ENCODE measurements at places on chromosomes 1 and 21.
A peak's percentile ranks its signal among the peaks of the same experiment; 100 is the strongest.

- peak; percentile 71 for DNase-seq
Measured at GRCh38 chr1:41560496-41560895, 76.0 kb upstream of the EDN2 start.

GRCh38 chr1:243513726-243514491 is 258.1 kb downstream of the SDCCAG8 start:
- DNase-seq, result no peak

DNA sequence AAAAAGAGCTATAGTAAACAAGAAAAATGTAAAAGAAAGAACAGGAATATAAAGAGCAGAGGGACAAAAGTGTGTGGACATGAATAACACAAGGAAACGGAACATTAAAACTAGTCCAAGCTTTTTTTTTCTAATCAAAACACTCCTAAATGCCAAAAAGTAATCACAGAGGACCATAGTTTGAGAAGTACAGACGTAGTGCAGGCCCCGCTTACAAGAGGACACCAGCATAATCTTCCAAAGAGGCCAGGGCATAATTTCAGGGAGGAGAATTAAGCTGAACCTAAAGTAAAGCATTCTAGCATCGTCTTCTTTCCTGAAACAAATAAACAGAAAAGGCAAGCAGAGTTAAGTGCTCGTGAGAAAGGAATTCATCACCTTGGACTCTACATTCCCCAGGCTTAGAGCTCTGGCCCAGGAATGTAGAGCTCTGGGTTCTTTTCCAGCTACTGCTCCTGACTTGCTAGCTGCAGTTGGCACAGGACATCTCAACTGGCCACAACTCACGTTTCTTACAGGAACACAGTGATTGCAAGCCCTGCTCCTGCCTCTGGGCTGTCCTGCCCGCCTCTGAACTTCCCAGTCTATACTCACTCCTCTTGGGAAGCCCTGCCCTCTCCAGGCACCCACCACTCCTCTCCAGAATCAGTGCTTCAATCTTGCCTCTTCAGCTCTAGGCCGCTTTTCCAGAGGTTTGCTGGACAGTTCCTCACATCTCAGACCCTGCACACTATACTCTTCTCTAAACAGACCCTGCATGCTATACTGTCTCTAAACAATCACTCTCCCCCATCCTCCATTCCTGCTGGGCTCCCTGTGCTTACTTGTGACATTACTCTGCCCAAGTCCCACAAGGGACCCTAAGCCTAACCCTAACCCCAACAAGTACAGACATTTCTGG is 9.8 kb downstream of the RGS8 start:
- no peak for DNase-seq

DNA sequence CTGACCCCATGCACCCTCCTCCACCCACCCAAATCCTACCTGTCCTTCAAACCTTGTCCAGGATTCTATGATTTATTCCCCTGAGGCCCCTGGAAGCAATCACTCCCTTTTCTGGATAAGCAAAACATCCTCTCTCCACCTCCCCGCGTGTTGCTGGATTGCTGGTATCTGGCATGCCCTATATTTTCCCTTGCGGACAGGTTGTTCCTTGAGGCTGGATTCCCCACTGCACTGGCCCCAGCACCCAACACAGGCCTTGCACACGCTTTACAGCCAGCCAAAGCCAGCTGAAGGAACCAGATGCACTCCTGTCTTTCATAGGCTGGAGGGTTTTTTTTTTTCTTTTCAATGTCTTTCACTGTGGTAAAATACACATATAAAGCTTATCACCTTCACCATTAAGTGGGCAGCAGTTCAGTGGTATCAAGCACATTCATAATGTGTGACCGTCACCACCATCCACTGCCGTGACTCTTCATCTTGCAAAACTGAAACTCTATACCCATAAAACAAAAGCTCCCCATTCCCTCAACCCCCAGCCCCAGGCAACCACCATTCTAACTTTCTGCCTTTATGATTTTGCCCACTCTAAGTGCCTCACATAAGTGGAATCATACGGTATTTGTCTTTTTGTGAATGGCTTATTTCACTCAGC is 50.9 kb downstream of the TOR1AIP2 start:
- DNase-seq, result no peak

GRCh38 chr1:1758692-1759455 is 19.4 kb downstream of the NADK start:
- DNase-seq, result no peak

- DNase-seq, result no peak
Measured at GRCh38 chr1:246573491-246573890, 7.2 kb downstream of the CNST start.

- DNase-seq, result peak; percentile 57
Measured at GRCh38 chr1:54398963-54399528, 7.1 kb downstream of the SSBP3 start.

DNA sequence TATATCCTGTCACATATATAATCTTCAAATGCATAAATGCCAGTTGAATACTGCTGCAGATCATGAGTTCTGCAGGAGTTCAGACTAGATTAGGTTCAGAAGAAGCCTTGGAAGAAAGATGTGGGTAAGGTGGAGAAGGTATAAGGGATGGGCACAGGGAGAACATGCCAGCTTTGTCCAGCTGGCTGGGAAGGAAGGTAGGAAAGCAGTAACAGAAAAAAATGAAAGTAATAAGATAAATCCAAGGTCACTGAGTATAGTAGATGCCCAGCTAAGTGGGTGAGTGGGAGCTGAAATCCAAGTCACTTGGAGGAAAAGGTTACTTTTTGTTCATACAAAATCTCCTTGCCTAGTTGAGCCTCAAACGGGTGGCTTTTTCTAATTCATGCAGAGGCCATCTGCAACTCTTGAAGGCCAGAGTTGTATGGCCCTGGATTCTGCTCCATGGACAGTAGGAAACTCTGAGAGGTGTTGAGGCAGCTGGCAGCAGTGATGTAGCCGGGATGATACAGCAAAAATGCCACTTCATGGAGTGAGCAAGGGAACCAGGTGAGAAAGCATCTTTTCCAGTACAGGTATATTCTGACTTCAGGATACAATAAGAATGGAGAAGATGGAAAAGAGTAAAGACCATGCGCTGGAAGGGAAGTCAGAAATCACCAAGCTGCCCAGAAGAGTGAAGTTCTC is 3.4 kb downstream of the RCSD1 start:
- no peak for DNase-seq

DNA sequence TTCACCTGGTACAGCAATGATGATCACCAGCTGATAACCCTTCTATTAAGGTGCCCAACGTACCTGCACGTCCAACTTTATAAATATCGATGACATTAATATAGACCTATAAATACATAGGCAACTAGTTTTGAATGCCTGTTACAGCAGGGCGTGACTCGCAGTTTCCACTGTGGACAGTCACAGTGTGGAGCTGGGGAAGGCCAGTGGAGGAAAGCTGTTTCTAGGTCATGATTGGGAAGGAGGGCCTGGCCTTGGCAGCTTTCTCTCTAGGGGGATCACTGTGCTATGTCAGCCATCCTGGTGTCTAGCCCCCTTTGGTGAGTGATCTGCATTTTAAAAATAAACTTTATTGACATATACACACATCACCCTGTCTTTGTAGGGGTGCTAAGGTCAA is 4.4 kb upstream of the PRDM15 start:
- peak; percentile 56 for DNase-seq

GRCh38 chr1:36285443-36286101 is 20.6 kb upstream of the SH3D21 start:
- DNase-seq, result no peak

GRCh38 chr1:19809044-19809750 is 5.9 kb downstream of the RNF186 start:
- DNase-seq, result peak; percentile 34

- no peak for DNase-seq
Measured at GRCh38 chr1:161678500-161678899, 15.6 kb downstream of the FCGR2B start.

DNA sequence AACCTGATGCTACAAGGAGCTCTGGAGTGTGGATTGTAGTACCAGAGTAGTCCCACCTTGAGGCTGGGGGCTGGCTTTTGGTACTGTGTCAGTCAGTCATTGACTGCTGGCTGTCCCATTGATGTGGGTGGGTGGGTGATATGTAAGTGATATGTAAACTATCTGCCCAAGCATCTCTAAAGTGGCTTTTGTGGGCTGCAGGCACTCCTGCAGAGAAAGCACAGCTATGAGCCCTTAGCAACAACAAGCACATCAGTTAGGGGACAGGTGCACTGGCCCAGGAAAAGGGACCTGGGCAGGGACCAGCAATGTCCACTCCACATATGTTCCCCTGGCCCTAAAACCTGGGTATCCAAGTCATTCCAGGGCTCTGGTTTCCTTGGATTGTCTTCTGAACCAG is 109.9 kb downstream of the TAS1R2 start:
- no peak for DNase-seq

DNA sequence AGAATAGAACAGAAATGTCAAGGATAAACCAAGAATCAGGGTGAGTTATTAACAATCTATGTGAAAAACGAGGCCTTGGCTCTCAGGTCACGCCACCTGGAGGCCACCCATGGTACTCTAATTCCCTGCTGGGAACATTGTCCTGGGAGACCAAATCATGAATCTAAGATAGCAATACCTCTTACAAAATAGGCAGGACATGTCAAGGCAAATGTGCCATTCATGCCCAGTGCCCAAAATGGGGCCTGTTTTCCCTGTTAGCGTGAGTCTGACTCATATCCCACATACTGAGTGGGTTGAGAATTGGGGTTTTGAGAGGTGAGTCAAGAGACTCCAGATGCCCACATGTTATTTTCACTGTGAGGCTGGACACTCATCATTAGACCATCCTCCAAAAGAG is 380.8 kb downstream of the HHIPL2 start:
- no peak for DNase-seq

GRCh38 chr1:43521078-43521477 is 9.6 kb upstream of the PTPRF start:
- DNase-seq, result peak; percentile 61

DNA sequence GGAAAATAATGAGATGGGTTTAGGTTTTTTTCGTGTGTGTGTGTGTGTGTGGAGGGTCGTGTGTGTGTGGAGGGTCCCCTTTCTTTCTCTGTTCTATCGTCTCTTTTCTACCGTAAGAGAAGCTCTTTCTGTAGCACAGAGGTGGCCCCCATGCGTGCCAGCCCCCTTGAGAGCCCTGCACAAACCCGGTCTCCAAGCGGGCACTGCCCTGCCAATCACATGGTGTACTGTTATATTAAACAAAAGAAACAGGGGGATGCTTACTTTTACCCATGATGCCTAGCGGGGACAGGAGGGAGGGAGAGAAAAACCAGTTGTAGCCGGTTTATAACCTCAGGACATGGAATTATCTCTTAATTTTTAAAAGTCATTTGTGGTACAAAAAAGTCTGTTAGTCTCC is 41.0 kb downstream of the GATAD2B start:
- DNase-seq, result no peak

Data from posterior vena cava (tissue), 2 donors.